ENCODE measurements at places on chromosomes 2 and 18. TPM values are rescaled to one million over a fixed set of nuclear protein-coding genes. Genes with fewer than 3 reads are reported as not detected.

RNF152 gene
- 2.9 TPM for total RNA-seq

USP14 gene
- 23.8 TPM for total RNA-seq

EPB41L3 gene
- not detected for total RNA-seq

IHH gene
- not detected for total RNA-seq

SKOR2 gene
- not detected for total RNA-seq

TACR1 gene
- not detected for total RNA-seq

MROH2A gene
- not detected for total RNA-seq

TMEM169 gene
- 19.4 TPM for total RNA-seq

GPR155 gene
- total RNA-seq = 5.6 TPM

NAB1 gene
- total RNA-seq = 35.2 TPM

ZNF521 gene
- 27.2 TPM for total RNA-seq

PLGLB1 gene
- total RNA-seq = 2.5 TPM

ZSWIM2 gene
- total RNA-seq = 0.16 TPM

RAB6C gene
- total RNA-seq = not detected

CCDC150 gene
- 7.6 TPM for total RNA-seq

TMX3 gene
- 96.9 TPM for total RNA-seq

SH3BP4 gene
- 20.0 TPM for total RNA-seq

PXDN gene
- total RNA-seq = 52.7 TPM

ATL2 gene
- total RNA-seq = 110 TPM

Data from myocyte (in vitro differentiated cells).